Left ventricle myocardium inferior (tissue), 1 donor: ENCODE measurements at places on chromosomes 6 and 20.

DNA sequence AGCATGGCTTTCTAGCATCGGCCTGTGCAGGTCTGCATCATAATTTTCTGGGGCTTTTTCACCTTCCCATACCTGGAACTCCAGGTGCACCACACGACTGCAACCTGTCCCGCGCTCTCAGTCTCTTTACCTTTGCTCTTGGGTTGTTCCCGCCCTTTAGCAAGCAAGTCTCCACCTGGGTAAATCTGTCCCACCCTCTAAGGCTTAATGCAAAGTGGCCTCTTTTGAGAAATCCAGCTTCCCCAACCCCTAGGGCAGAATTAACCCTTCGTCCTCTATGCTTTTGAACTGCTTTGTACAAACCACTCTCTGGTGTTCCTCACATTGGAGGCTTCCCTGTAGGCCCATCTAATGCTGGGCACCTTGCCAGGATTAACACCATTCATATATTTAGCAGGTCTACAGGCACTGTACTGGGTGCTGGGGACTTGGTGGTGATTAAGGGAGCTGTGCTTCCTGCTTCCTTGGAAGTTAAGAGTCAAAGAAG is 2.8 kb downstream of the ITPR3 start:
- peaks cover 67% of the 10 kb centered on the region for H3K4me1 ChIP-seq
- DNase-seq: no peak
- no peaks in the 10 kb centered on the region for H3K36me3 ChIP-seq
- no peak overlapping the region for H3K4me3 ChIP-seq
- no peak overlapping the region for H3K27ac ChIP-seq
- H3K27me3 ChIP-seq: peaks cover 13% of the 10 kb centered on the region

DNA sequence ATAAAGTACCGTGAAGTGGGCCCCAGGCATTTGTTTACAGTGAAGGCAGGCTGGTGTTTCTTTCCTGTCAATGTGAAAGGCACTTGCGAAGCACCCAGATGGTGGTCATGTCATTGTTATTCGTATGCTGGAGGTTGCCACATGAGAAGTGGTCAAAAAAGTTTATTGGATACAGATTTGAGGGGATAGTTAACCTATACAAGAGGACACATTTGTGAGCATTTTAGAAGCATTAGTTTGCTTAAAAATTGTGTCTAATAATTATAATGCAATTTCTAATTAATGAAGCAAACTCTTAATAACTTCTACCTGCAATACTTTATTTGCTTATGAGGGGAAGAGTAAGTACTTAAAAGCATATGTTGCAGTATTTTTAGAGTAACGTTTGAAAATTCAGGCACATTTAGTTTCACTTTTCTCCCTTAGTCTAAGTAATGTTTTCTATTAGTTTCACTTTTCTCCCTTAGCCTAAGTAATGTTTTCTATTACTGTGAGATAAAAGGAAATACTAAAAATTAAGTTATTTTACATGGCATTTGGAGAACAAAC is 120.7 kb upstream of the CLDN20 start:
- peaks cover 21% of the 10 kb centered on the region for H3K4me1 ChIP-seq
- no peaks in the 10 kb centered on the region for H3K36me3 ChIP-seq
- no peak for DNase-seq
- H3K27me3 ChIP-seq: no peaks in the 10 kb centered on the region

- peaks cover 33% of the 10 kb centered on the region for H3K27me3 ChIP-seq
- no peak overlapping the region for H3K27ac ChIP-seq
- H3K36me3 ChIP-seq: no peaks in the 10 kb centered on the region
- no peak overlapping the region for H3K4me3 ChIP-seq
Measured at GRCh38 chr6:10323018-10323417, 91.9 kb downstream of the TFAP2A start.

DNA sequence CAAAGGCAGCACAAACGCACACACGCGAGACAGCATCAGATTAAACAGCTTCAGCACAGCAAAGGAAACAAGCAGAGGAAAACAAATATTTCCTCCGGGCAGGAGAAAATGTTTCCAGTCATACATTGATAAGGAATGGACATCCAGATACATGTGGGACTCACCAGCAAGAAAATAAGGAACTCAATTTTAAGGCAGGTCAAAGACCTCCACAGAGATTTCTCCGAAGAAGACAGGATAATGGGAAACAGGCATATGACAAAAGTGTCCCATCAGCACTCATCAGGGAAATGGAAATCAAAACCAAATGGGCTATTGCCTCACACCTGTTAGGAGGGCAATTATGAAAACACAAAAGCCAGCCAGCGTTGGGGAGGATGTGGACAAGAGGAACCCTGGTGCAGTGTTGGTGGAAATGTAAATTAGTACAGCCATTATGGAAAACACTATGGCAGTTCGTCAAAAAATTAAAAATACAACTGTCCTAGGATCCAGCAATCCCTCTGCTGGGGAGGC is 9.7 kb upstream of the SLCO4A1 start:
- no peak for DNase-seq
- H3K27me3 ChIP-seq: peaks cover 64% of the 10 kb centered on the region
- H3K36me3 ChIP-seq: no peaks in the 10 kb centered on the region
- peak overlapping the region; percentile 18 for H3K27ac ChIP-seq
- H3K4me3 ChIP-seq: no peak overlapping the region

GRCh38 chr6:5422321-5422915 is 161.1 kb downstream of the FARS2 start:
- no peaks in the 10 kb centered on the region for H3K4me1 ChIP-seq
- no peak overlapping the region for H3K27ac ChIP-seq
- no peak overlapping the region for H3K4me3 ChIP-seq
- no peak for DNase-seq

GRCh38 chr20:45518282-45518681 is 2.9 kb upstream of the SPINT3 start:
- no peak for DNase-seq
- H3K4me3 ChIP-seq: no peak overlapping the region
- H3K27me3 ChIP-seq: peaks cover 47% of the 10 kb centered on the region
- no peak overlapping the region for H3K27ac ChIP-seq
- H3K4me1 ChIP-seq: no peaks in the 10 kb centered on the region

GRCh38 chr6:83403191-83403590 is 27.7 kb downstream of the ME1 start:
- DNase-seq: no peak
- H3K27me3 ChIP-seq: no peaks in the 10 kb centered on the region
- H3K36me3 ChIP-seq: no peaks in the 10 kb centered on the region
- H3K27ac ChIP-seq: no peak overlapping the region
- H3K4me1 ChIP-seq: no peaks in the 10 kb centered on the region
- H3K4me3 ChIP-seq: no peak overlapping the region

DNA sequence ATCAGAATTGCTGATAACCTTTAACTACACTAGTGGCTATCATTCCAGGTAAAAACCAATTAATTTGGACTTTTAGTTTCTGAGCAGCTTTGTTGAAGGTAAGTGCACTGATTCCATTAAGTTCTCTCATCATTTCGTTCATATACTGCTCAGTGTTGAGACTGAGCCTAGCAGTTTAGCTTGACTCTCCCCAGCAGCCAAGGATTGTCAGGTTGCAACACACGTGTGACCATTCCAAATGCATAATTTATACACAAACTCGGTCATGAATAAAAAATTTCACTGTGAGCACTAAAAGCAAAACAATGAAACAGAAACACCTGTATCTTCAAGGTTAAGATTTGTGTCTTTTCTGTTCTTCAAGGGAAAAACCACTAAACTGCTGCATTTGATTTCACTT is 8.9 kb downstream of the FERMT1 start:
- H3K27ac ChIP-seq: no peak overlapping the region
- H3K4me1 ChIP-seq: no peaks in the 10 kb centered on the region
- no peak overlapping the region for H3K4me3 ChIP-seq
- no peak for DNase-seq

DNA sequence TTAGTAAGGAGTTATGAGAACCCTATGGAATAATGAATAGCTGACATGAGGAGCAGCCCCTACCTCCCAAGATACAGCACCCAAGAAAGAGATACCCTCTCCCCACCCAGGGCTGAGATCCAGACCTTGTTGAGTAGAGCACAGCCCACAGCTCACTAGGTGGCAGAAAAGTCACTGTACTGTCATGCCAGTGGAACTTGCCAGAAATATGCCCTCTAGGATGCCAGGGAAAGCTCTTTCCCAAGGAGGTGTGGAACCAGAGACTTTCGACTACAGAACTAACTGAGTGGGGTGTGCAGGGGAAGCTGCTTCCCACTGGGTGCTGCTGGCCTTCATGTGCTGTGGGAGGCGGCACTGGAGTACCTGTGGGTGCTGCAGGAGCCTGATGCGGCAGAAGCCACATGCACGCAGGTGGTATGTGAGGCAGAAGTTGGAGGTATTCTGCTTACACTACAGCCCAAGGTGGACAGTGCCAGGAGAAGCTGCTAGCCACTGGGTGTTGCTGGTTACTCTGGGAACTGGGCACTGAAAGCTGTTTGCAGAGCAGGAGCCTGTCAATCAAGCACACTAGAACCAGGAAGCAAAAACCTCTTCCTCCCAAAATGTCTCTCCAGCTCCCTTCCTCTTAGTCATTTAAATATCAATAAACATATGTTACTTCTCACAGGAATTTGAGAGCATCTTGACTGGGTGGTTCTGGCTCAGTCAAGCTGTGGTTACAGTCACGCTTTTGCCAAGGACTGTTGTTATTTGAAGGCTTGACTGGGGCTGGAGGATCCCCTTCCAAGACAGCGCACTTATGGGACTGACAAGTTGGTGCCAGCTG is 17.8 kb downstream of the ARMC12 start:
- H3K36me3 ChIP-seq: no peaks in the 10 kb centered on the region
- H3K4me3 ChIP-seq: no peak overlapping the region
- no peak for DNase-seq
- no peak overlapping the region for H3K27ac ChIP-seq
- no peaks in the 10 kb centered on the region for H3K4me1 ChIP-seq
- peaks cover 35% of the 10 kb centered on the region for H3K27me3 ChIP-seq

DNA sequence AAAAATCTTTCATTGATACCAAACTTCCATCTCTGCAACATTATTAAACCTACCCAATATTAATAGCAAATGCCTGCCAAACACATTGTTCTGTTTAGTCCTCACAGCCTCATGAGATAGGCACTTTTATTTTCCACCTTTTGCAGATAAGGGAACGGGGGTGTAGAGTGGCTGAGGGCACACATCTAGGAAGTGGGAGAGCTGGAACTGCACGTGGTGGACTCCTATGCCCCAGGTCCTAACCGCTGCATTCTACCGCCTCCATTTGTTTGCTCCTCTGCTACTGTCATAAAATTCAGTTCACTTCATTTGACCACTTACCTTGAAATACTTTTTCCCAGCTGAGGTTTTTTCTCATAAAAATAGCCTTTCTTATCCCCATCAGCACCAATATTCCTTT is 7.6 kb downstream of the FAM217A start:
- DNase-seq: no peak

DNA sequence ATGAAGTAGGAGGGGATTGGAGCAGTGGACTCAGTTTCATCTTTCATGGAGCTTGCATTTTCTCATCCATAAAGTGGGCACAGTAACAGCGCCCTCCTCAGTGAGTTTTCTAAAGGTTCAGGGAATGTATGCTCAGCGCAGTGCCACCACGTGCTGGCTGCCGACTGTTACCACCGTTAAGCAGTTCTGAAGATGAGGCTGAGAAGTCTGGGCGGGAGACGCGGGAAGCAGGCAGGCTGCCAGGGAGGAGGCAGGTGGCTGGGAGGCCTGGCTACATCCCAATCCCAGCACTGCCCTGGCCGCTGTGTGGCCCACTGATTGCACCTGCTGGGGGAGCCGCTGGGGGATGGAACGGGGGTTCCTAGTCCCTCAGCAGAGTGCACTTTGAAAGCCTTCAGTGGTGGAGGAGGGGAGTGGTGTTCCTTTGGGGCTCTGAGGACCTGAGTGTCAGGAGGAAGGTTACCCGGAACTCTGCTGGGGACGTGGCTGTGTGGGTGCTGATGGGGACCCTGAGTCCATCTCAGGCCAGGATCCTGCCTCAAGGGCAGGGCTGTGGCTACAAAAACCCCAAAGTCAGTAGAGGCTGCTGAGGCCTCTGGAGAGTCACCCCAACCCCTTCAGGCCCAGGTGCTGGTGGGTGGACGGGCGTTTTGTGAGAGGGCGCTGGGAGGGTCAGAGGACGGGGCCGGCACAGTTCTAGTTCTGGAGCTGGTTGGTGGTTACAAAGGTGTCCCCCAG is 28.0 kb upstream of the PHACTR3 start:
- H3K36me3 ChIP-seq: no peaks in the 10 kb centered on the region
- peaks cover 20% of the 10 kb centered on the region for H3K4me1 ChIP-seq

GRCh38 chr6:105192707-105193465 is 13.1 kb upstream of the POPDC3 start:
- DNase-seq: no peak
- no peak overlapping the region for H3K4me3 ChIP-seq
- no peak overlapping the region for H3K27ac ChIP-seq
- H3K36me3 ChIP-seq: no peaks in the 10 kb centered on the region

DNA sequence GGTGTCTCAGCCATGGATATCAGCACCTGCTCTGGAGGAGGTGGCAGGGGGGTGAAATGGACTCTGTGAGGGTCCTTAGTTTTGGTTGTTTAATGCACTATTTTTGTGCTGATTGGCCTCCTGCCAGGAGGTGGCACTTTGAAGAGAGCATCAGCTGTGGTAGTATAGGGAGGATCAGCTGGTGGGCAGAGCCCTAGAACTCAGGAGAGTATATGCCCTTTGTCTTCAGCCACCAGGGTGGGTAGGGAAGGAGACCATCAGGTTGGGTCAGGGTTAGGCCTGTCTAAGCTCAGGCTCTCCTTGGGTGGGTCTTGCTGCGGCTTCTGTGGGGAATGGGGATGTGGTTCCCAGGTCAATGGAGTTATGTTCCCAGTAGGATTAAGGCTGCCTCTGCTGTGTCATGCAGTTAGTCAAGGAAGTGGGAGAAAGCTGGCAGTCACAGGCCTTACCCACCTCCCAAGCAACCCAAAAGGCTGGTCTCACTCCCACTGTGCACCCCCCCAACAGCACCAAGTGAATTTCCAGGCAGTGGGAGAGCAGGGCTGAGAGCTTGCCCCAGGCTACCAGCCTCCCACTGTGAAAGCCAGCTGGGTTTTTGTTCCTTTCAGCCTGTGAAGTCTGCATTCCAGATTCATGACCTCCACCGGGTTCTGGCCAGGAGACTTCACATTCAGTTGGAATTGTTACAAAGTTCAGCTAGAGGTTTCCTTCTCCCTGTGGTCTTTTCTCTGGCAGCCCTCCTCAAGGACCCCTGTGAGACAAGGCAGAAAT is 5.7 kb upstream of the OSTM1 start:
- DNase-seq: no peak
- no peaks in the 10 kb centered on the region for H3K36me3 ChIP-seq
- H3K27ac ChIP-seq: no peak overlapping the region
- H3K4me1 ChIP-seq: peaks cover 5% of the 10 kb centered on the region
- H3K4me3 ChIP-seq: no peak overlapping the region
- H3K27me3 ChIP-seq: peaks cover 5% of the 10 kb centered on the region

DNA sequence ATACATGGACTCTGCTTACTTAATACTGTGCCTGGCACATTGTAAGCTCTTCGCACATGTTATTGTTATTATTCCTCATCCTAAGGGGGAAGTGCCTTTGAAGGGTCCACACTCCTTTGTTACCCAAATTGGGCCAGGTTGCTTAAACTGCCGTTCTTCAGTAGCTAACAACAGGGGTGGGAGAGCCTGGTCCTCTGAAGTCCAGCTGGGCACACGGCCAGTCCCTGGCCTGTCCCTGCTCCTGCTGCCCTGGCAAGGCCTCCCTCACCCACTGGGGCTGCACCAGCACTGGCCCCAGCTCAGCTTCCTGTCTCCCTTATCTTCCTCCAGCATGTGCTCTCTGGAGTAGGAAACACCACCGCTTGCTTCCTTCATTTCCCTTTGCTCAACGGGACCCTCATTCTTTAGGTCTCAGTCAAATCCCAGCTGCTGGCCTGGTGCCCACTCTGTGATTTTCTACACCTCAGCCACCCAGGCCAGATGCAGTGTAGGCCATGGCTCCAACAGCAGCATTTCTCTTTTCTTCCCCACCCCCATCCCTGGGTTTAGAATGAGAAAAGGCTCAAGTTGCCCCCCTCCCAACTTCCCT is 5.5 kb upstream of the PROCR start:
- H3K36me3 ChIP-seq: no peaks in the 10 kb centered on the region
- DNase-seq: peak; percentile 70
- peaks cover 16% of the 10 kb centered on the region for H3K4me1 ChIP-seq
- no peak overlapping the region for H3K4me3 ChIP-seq
